Activated CD4-positive, alpha-beta memory T cell treated with anti-CD3 and anti-CD28 coated beads, Interleukin-2, amount 10 ng/mL, durations not matched to agents 7 days and 5 days (primary cell): ENCODE measurements at places on chromosomes 16 and 17.

GRCh38 chr17:31116167-31116566, 21.4 kb downstream of the NF1 start:
- H3K27me3 ChIP-seq, result no peaks in the 10 kb centered on the region
- H3K4me1 ChIP-seq, result peaks cover 6% of the 10 kb centered on the region
- DNase-seq, result no peak
- no peak overlapping the region for H3K27ac ChIP-seq
- H3K4me3 ChIP-seq, result no peak overlapping the region
- H3K36me3 ChIP-seq, result no peaks in the 10 kb centered on the region

- no peak for DNase-seq
- peaks cover 10% of the 10 kb centered on the region for H3K4me1 ChIP-seq
- no peaks in the 10 kb centered on the region for H3K27me3 ChIP-seq
- H3K4me3 ChIP-seq, result no peak overlapping the region
- no peak overlapping the region for H3K27ac ChIP-seq
Observed at GRCh38 chr17:75094871-75095399, 7.2 kb downstream of the SLC16A5 start.

DNA sequence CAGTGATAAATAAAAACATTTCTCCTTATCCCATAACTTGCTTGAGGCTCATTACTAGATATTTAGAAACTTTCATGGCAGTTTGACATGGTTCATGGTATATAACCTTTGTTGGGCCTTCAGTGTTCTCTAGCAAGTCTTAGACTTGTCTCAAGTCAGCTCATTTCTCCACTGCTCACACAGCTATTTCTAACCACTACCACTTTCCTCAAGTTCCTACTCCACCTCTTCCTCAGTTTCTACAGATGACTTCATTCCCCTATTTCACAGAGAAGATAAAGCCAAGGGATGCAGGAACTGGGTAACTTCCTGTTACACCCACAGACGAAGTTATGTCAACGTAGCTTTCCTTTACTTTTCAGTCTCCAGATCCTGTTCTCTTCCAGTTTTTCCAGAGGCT, 23.2 kb downstream of the NLK start:
- H3K4me3 ChIP-seq, result no peak overlapping the region
- no peak for DNase-seq
- no peak overlapping the region for H3K27ac ChIP-seq
- H3K27me3 ChIP-seq, result no peaks in the 10 kb centered on the region

GRCh38 chr17:77498091-77498741, 357.4 kb downstream of the SEC14L1 start:
- no peak for DNase-seq
- H3K36me3 ChIP-seq, result peaks cover 50% of the 10 kb centered on the region
- H3K27me3 ChIP-seq, result no peaks in the 10 kb centered on the region
- no peak overlapping the region for H3K27ac ChIP-seq

- H3K4me1 ChIP-seq, result peaks cover 42% of the 10 kb centered on the region
- peaks cover 19% of the 10 kb centered on the region for H3K27me3 ChIP-seq
- H3K4me3 ChIP-seq, result peak within 1 kb of the TSS; percentile 79
- peak within 1 kb of the TSS; percentile 63 for H3K27ac ChIP-seq
- peaks cover 31% of the 10 kb centered on the region for H3K36me3 ChIP-seq
Observed at GRCh38 chr16:84647828-84648594, at the start of gene KLHL36. Gene KLHL36 (plus strand): TSS chr16:84648511. CDS start chr16:84650868, 2,357 bp downstream.

GRCh38 chr17:80805032-80805751, 186.4 kb upstream of the CHMP6 start:
- H3K4me1 ChIP-seq, result peaks cover 25% of the 10 kb centered on the region
- peaks cover 50% of the 10 kb centered on the region for H3K36me3 ChIP-seq
- no peak overlapping the region for H3K4me3 ChIP-seq
- no peaks in the 10 kb centered on the region for H3K27me3 ChIP-seq

DNA sequence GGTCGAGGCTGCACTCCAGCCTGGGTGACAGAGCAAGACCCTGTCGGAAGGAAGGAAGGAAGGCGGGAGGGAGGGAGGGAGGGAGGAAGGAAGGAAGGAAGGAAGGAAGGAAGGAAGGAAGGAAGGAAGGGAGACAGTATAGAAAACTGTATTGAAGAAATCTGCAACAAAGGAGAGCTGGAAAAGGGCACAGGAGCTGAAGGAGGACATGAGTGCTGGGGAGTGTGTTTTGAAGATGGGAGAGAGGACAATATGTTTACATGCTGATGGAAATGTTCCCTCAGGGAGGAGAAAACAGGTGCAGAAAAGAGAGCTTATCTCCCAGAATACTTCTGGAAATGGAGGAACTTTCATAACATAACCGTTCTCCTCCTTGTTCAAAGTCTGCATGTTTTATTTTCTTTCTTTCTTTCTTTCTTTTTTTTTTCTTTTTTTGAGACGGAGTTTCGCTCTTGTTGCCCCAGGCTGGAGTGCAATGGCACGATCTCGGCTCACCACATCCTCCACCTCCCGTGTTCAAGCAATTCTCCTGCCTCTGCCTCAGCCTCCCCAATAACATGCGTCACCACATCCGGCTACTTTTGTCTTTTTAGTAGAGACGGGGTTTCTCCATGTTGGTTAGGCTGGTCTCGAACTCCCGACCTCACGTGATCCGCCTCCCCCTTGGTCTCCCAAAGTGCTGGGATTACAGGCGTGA, 2.7 kb upstream of the HAP1 start:
- H3K27me3 ChIP-seq, result peaks cover 33% of the 10 kb centered on the region
- no peaks in the 10 kb centered on the region for H3K36me3 ChIP-seq
- H3K4me3 ChIP-seq, result no peak overlapping the region
- peak; percentile 27 for DNase-seq
- H3K27ac ChIP-seq, result peak overlapping the region; percentile 62
- peaks cover 12% of the 10 kb centered on the region for H3K4me1 ChIP-seq

DNA sequence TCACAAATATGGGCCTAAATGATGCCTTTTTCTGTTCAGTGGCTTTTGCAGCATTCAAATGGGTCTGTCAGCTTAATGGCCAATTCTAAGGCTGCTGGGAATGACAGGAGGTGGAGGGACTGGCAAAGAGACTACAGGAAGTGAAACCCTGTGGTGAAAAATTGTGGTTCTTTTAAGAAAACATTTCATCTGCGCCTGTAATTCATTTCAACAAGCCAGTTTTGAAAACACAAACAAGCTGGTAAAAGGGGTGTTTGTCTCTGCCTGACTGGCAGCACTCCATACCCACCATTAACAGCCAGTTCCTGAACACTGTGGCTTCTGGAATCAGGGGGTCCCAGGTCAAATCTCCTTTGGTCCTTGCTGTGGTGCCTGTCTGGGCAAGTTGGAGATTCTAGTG, 3.6 kb upstream of the KDM8 start:
- peaks cover 22% of the 10 kb centered on the region for H3K36me3 ChIP-seq
- peak; percentile 48 for DNase-seq
- H3K4me1 ChIP-seq, result peaks cover 87% of the 10 kb centered on the region
- no peaks in the 10 kb centered on the region for H3K27me3 ChIP-seq
- peak overlapping the region; percentile 31 for H3K4me3 ChIP-seq

GRCh38 chr17:64115043-64115698, 14.8 kb downstream of the ERN1 start:
- H3K36me3 ChIP-seq, result peaks cover 69% of the 10 kb centered on the region
- H3K27me3 ChIP-seq, result no peaks in the 10 kb centered on the region
- H3K27ac ChIP-seq, result no peak overlapping the region

DNA sequence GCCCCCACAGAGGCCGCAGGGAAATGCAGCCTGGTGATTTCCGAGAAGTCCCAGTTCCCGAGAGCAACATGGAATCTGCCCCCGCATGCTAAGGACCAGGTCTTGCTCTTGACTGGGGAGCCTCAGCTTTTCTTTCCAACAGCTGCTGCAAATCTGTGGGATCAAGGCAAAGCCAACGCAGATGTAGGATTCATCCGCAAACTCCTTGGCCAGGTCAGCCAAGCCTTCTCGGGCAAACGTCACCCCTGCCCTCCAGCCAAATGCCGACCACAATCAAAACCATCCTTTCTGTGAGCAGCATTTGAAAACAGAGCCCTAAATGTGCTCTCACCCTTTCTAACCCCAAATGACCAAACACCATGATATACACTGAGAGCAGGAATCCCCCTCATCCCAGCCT, 54.0 kb downstream of the MRM3 start:
- DNase-seq, result no peak
- H3K36me3 ChIP-seq, result no peaks in the 10 kb centered on the region
- H3K27ac ChIP-seq, result no peak overlapping the region
- no peaks in the 10 kb centered on the region for H3K4me1 ChIP-seq
- H3K4me3 ChIP-seq, result no peak overlapping the region

- peaks cover 23% of the 10 kb centered on the region for H3K36me3 ChIP-seq
- H3K4me1 ChIP-seq, result peaks cover 47% of the 10 kb centered on the region
- no peaks in the 10 kb centered on the region for H3K27me3 ChIP-seq
- DNase-seq, result peak; percentile 95
- peak within 1 kb of the TSS; percentile 94 for H3K27ac ChIP-seq
Observed at GRCh38 chr17:81295031-81295675, at the start of gene SLC38A10. Gene SLC38A10 (minus strand): TSS chr17:81295307. CDS start chr17:81294921, 386 bp downstream.

- H3K4me1 ChIP-seq, result peaks cover 34% of the 10 kb centered on the region
- no peaks in the 10 kb centered on the region for H3K27me3 ChIP-seq
- H3K36me3 ChIP-seq, result peaks cover 31% of the 10 kb centered on the region
- H3K4me3 ChIP-seq, result no peak overlapping the region
- H3K27ac ChIP-seq, result no peak overlapping the region
Observed at GRCh38 chr17:40091691-40092397, 8.5 kb downstream of the NR1D1 start.

- peaks cover 31% of the 10 kb centered on the region for H3K4me1 ChIP-seq
- H3K27me3 ChIP-seq, result peaks cover 16% of the 10 kb centered on the region
- no peak overlapping the region for H3K27ac ChIP-seq
- DNase-seq, result no peak
Observed at GRCh38 chr17:7992924-7993323, 9.5 kb upstream of the GUCY2D start.

GRCh38 chr16:88914750-88915368, 48.4 kb upstream of the PABPN1L start:
- no peak for DNase-seq
- H3K27me3 ChIP-seq, result no peaks in the 10 kb centered on the region
- no peak overlapping the region for H3K27ac ChIP-seq
- no peak overlapping the region for H3K4me3 ChIP-seq

- H3K27me3 ChIP-seq, result peaks cover under 1% of the 10 kb centered on the region
- H3K27ac ChIP-seq, result no peak overlapping the region
- H3K4me3 ChIP-seq, result no peak overlapping the region
- peaks cover 45% of the 10 kb centered on the region for H3K36me3 ChIP-seq
Observed at GRCh38 chr17:65197201-65197600, 60.0 kb downstream of the RGS9 start.

DNA sequence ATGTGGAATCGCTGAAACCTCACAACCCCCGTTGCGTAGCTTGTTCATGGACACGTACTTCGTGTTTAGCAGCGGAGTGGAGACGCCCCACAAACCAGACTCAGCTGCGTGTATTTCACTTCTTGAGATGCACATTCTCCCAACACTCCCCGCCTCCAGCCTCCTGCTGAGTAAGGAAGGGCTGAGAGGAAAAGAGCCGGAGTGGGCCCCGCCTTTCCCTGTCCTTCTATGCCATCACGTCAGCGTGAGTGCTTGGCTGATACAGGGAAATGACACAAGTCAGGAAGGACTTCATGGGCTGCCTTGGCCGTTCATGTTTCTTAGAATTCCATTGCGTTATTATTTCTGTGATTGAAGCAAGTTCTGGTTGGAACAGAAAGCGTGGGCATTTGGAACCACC, 68.6 kb upstream of the CBX4 start:
- DNase-seq, result no peak
- no peaks in the 10 kb centered on the region for H3K36me3 ChIP-seq
- no peaks in the 10 kb centered on the region for H3K4me1 ChIP-seq
- H3K27ac ChIP-seq, result no peak overlapping the region
- peaks cover 15% of the 10 kb centered on the region for H3K27me3 ChIP-seq

DNA sequence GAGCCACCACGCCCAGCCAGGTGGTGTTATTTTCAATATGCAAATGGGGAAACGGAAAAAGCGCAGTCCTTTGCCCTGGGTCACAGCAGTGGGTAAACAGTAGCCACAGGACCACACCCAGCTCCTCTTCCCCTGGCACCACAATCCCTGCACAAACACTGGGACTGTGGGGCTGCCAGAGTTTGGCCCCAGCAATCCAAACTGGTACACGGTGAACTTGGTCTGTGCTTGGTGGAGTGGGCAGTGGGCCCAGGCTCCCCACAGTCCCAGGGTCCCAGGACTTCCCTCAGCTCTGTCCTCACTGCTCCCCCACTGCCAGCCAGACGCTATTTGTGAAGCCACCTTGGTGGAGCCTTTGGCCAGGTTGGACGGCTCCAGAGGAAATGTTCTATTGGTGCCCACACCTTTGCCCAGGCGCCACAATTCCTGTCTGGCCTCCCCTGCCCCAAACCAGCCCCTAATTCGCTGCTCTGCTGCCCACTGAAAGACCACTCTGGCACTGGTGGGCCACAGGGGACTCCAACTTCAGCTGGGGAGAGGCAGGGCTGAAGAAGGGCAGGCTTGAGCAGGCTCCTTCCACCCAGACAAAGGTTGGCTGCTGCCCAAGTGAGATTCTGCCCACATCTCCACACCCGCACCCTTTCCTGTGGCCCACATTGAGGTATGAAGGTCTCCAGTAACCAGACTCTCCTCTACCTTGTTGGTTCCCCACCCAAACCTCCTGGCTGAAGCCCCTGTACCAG, 2.1 kb downstream of the CHAD start:
- H3K4me3 ChIP-seq, result no peak overlapping the region
- H3K27me3 ChIP-seq, result peaks cover 20% of the 10 kb centered on the region
- peaks cover 29% of the 10 kb centered on the region for H3K4me1 ChIP-seq
- H3K36me3 ChIP-seq, result no peaks in the 10 kb centered on the region

DNA sequence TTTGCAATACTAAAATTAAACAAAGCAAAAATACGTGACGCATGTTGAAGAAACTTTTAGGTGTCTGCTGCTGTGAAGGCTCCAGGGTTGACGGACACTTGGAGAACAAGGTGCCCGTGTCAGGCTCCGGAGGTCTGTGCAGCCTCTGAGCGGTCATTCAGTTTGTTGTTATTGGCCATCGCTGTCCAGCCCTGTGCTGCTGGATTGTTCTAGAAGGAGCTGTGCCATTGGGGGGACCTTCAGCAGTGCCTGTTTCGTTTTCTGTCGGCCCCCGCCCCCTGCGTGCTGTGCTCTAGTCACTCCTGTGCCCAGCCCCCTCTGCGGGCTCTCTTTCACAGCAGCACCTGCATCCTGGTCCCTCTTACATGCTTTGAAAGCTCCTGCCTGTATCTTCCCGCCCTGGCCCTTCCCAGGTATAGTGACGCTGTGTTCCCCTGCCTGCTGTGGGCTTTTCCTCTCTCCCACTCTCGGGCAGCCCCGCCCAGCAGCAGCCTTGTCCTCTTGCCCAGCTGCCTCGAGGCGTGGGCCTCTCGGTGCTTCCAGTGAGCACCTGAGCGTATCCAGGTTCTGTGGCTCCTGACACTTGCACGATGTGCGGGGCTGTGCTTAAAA, 50.7 kb downstream of the RNF213 start:
- peaks cover 28% of the 10 kb centered on the region for H3K4me1 ChIP-seq
- no peak for DNase-seq
- H3K4me3 ChIP-seq, result no peak overlapping the region
- H3K36me3 ChIP-seq, result peaks cover 74% of the 10 kb centered on the region

GRCh38 chr17:8337802-8338752, 1.6 kb upstream of the ODF4 start:
- peaks cover 8% of the 10 kb centered on the region for H3K4me1 ChIP-seq
- DNase-seq, result no peak
- H3K27me3 ChIP-seq, result peaks cover 8% of the 10 kb centered on the region
- no peak overlapping the region for H3K4me3 ChIP-seq
- no peak overlapping the region for H3K27ac ChIP-seq

- no peak overlapping the region for H3K4me3 ChIP-seq
- H3K4me1 ChIP-seq, result peaks cover 10% of the 10 kb centered on the region
- DNase-seq, result no peak
Observed at GRCh38 chr16:62638964-62639870, 603.0 kb upstream of the CDH8 start.

GRCh38 chr17:31573047-31573446, 181.6 kb downstream of the RAB11FIP4 start:
- no peak overlapping the region for H3K27ac ChIP-seq
- H3K27me3 ChIP-seq, result no peaks in the 10 kb centered on the region
- no peaks in the 10 kb centered on the region for H3K4me1 ChIP-seq
- H3K36me3 ChIP-seq, result no peaks in the 10 kb centered on the region
- no peak overlapping the region for H3K4me3 ChIP-seq
- DNase-seq, result no peak
